ENCODE measurements at places on chromosomes 5 and 9.

DNA sequence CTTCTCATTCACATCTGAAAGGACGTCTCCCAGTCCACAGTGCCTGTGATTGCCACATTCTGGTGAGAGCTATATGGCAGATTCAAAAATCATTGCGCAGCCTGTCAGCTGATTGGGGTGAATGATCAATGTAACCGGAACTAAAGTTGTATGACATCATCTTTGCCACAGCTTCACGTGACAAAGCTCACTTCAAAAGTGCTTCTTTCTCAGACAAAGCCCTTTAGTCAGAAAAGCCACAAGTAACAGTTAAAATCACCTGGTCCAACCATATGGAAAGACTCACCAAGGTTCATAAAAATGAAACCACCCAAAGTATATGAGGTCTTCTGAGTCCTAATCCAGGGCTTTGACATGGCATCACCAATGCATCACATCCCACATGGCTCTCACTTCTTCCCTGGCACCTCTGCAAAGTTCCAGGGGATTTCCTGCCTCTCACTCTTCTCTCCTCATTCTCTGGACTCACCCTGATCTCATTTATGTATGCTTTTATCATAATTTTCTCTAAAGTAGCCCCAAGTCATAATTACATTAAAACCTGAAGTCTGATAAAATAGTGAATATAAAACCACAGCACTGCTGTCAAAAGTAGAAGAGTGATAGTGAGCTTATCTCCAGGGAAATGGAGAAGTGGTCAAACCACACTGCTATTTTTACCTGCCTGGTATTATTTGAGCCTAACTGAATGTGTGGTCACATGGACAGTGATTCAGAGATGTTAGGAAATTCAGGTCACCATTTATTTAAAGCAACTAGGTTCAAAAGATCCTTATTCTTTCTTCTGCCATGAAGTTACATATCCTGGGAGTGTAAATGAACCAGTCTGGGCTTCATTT, 193.1 kb upstream of the PTGER4 start:
- DNase-seq = peak; percentile 61

GRCh38 chr9:86912210-86912609, 35.1 kb downstream of the GAS1 start:
- DNase-seq = no peak

- DNase-seq = no peak
Observed at GRCh38 chr9:127963041-127963358, 17.8 kb downstream of the EEIG1 start.

GRCh38 chr9:136010615-136011361, 49.6 kb upstream of the UBAC1 start:
- no peak for DNase-seq

Data from stimulated activated CD8-positive, alpha-beta memory T cell treated with anti-CD3 and anti-CD28 coated beads, Interleukin-7, amount 100 ng/mL, for 48 hours (primary cell).